ENCODE measurements at places on chromosomes 5 and 9.

DNA sequence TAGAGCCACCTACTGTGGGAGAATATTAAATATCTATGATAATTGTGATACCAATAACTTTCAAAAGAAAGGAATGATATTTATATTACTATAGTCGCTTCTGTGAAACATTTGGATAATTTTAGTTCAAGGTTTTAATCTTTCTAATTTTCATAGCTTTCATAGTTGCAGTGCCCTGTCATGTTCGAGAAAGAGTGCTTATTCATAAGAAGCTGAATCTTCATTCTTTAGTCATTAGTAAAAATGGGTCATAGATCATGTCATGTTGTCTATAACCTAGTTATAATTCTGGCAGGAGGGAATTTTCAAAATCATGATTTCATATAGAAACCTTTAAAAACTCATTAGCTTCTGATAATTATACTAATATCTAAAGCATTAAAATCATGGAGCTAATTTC lies 685.6 kb downstream of the CETN3 start:
- DNase-seq, result no peak

GRCh38 chr5:142012186-142012785 lies 541 bp downstream of the GNPDA1 start:
- peak; percentile 88 for DNase-seq

GRCh38 chr5:124418390-124418789 lies 328.0 kb downstream of the ZNF608 start:
- DNase-seq, result no peak

GRCh38 chr5:75935572-75935971 lies 147.6 kb upstream of the SV2C start:
- no peak for DNase-seq

- peak; percentile 30 for DNase-seq
These were observed at the start of gene MARVELD2 for GRCh38 chr5:69414885-69415583. MARVELD2 (plus strand) TSS chr5:69415116; CDS start chr5:69419386, 4,270 bp downstream.

DNA sequence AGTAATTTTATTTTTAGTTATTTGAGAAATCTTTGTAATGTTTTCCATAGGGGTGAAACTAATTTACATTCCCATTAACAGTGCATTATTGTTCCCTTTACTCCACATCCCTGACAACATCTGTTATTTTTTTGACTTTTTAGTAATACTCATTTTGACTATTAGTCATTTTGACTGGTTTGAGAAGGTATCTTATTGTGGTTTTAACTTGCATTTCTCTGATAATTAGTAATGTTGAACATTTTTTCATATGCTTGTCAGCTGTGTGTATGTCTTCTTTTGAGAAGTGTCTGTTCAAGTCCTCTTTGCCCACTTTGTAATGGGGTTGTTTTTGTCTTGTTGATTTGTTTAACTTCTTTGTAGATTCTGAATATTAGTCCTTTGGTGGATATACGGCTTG lies 27.5 kb downstream of the CCDC152 start:
- no peak for DNase-seq

DNA sequence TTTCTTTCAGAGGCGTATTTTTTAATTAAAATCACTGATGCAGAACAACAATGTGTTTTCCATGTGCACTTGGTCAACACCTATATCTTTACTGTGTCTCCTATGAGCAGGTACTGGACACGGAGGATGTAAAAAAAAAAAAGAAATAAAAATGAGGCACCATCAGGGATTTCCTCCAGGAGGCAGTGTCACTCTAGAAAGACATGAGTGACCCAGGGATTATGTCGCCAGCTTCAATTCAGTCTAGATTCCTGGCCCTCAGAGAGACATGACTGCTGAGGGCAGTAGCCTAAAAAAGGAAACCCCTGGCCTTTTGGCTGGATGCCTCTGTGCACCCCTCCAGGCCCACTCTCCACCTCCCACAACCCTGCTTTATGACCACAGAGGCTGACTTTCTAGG lies 18.3 kb upstream of the IL33 start:
- peak; percentile 71 for DNase-seq

DNA sequence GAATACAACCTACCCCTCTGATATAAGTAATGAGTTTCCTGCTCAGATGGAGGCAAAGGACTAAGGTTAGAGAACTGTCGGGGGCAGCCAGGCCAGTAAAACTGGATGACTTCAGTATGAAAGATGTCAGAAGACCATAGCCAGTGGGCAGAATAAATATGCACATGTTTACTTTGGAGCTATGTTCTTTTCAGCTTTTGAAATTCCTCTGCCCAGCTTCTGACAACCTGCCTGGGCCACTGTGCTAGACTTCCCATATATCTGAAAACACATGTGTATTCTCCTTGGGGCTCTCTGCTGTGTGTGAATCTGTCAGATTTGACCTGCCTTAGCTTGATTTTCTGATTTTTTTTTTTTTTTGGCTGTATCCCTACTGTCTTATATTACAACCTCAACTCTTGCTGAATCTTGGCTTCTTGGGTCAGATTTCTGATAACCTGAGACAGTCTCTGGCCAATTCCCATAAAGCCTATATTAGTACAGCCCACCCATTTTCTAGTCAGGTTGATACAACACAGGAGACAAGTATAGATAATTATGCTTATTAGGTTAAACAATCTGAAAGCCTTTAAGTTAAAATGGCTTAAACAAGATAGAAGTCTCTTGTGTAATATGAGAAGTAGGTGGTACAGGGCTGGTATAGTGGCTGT lies 76.6 kb upstream of the PRLR start:
- no peak for DNase-seq

DNA sequence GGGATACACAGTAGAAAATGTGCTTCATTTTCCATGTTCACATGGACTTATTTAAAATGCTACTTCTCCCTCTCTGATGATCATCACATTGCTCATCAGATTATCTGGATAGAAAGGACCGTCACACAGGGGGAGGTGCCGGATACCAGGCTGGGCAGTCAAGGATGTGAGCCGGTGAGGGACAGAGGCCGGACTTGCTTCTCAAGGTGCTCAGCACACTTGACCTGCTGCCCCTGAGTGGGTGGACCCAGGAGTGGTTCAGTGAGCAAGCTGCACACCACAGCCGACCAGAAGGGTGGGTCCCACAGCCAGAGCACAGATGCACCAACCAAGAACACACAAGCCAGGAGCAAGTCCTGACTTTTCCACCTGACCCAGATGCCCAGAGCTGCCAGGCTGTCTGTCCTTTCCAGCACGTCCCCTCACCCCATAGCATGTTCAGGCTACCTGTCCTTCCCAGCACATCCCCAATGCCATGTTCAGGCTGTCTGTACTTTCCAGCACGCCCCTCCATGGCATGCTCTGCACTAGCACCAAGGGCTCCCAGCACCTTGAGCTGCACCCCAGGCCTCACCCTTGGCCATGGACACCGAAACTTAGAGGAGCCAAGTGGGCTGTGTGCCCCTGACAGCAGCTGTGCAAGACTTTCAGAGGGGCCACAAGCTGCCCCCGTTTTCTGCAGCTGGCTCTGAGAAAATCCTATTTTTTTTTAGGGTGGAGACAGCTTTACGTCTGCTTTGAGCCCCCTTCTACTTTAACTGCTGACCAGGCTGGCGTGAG lies 77.8 kb downstream of the SECISBP2 start:
- DNase-seq, result no peak

DNA sequence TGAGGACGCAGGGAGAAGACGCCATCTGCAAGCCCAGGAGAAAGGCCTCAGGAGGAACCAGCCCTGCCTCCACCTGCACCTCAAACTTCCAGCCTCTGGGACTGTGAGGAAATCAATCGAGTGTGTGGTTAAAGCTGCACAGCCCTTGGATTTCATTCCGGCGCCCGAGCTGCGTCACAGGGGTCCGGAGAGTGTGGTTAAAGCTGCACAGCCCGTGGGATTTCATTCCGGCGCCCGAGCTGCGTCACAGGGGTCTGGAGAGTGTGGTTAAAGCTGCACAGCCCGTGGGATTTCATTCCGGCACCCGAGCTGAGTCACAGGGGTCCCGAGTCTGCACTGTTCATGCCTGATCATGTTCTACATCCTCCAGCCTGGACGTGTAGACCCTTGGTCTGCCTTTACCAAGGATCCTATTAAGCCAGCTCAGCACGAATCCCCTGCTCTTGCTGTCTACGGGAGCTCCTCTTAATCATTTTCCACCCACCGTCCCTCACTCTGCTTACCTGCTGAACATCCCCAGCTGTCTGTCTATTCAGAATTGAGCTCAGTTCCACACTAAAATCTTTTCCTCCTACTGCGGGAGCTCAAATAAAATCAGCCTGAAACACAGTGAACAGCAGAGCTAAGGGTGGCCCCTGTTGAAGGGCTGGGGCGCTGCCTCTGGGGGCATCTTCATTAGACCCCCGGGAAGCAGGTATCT lies 73.0 kb upstream of the OLFM1 start:
- DNase-seq, result no peak

GRCh38 chr5:172008111-172008455 lies 1.6 kb upstream of the FBXW11 start:
- no peak for DNase-seq

DNA sequence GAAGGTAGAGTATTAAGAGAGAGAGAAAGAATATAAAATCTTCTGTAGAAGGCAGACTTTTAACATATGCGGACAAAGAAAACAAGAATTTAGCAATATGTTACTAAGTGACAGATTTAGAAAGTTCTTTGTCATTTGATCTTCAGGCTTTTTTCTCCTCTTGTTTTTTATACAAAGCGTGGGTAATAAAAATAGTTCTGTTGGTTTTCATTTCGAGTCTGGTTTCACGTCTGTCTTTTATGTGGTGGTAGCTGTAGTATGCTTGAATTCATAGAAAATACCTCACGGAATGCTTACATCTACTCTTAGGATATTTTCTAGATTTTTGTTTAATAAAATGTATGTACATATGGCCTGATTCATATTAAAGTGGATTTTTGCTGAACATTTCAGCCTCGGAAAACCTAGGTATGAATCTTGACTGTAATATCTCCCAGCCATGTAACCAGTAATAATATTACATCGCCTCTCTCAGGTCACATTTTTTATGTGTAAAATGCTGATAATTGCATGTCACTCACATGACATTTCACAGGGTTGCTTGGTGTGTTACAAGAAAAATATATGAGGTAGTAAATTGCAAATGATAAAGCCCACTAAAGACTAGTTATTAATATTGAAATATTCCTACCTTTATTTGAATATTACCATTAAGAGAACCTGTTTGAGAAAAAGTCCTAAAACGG lies 72.5 kb upstream of the TAF11L2 start:
- no peak for DNase-seq

DNA sequence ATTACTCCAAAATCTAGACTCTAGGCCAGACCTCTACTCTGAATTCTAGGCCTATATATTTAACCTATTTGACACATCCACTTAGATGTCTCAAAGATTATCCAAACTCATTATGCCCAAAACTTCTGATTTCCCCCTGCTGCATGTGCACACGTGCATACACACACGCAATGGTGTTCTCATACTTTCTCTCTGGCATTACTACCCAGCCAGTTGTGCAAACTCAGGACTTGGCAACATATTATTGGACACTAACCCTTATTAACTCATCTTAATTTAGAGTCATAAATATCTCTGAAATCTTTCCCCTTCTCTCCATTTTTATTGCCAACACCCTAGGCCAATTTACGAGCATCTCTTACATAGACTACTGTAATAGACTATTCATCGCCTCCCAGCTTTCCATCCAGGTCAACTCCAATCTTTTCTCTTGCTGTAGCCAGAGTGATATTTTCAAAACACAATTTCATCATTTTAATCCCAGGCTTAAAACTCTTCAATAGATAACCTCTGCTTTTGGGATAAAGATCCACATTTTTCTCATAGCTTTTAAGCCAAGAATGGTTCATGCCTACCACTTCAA lies 141.2 kb upstream of the VLDLR start:
- DNase-seq, result no peak

DNA sequence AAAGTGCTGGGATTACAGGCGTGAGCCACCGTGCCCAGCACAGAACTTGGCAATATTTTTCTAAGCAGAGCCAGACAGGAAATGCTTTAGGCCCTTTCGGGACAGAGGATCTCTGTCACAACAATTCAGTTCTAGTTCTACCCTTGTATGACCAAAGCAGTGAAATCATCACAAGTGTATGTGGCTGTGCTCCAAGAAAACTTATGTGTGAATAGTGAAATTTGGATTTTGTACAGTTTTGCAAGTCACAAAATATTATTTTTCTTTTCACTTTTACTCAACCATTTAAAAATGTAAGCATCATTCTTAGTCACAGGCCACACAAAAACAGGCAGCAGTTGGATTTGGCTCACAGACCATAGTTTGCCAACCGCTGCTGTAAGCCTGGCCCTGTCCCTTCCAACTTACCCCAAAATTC lies 20.4 kb upstream of the PRUNE2 start:
- DNase-seq, result no peak

GRCh38 chr5:151270599-151270998 lies 17.6 kb downstream of the GM2A start:
- no peak for DNase-seq

DNA sequence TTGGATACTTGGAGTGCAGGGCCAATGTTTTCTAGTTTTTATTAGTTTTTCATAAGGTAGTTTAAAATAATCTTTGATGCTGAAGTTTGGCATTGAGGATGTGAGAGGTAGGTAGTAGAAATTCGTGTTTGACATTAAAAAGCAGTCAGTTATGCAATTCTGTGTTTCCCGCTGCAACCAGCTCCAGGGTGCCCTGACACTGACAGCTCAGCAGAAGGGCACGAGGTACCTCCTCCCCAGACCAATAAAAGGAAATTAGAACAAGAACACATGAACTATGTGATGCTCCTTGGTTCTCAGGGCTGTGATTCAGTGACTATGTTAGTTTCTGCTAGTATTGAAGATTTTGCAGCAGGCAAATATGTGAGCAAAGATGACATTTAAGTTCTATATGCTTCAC lies 40.2 kb downstream of the NSUN2 start:
- no peak for DNase-seq

DNA sequence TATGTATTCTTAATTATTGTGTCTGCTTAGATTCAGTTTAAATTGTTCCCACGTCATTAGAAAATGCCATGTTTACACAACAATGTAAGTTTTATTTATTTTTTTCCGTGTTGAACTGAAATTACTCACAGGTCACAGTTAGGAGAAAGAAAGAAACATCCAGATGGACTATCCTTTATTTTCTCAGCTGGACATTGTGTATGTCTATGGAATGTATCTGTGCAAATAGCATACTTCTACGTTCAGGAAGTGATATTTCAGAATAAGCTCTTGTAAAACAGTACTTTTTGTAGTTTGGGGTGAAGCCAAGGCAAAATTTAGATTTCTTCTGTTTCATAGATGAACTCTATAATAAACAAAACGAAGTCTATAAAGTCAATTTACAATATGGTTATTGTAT lies 249.0 kb upstream of the ZNF608 start:
- no peak for DNase-seq

- DNase-seq, result no peak
These were observed 159.9 kb downstream of the GOLPH3 start for GRCh38 chr5:32014096-32014745.

DNA sequence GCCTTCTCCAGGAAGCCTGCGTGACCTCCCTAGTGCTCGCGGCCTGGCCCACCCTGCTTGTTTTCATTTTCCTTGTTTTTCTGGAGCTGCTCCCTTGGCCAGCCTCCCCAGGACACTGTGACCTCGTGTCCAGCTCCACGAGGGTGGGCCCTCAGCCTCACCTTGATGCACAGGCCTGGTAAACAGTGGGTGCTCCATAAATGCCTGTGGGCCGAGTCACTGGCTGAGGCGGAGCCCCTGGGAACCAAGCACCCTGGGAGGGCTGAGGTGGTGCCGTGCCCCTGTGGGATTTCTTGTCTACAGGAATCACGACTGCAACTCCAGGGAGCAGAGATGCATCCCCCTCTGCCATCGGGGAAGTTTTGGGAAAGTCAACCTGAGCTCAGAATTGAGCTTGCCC lies 17.2 kb downstream of the FAM163B start:
- DNase-seq, result no peak

GRCh38 chr5:144333336-144333920 lies 162.8 kb downstream of the KCTD16 start:
- DNase-seq, result no peak
